Colonic mucosa (tissue), 4 donors: ENCODE measurements at places on chromosomes 1 and 21.
A peak's percentile ranks its signal among the peaks of the same experiment; 100 is the strongest.

GRCh38 chr1:210260096-210260495, 27.5 kb downstream of the SERTAD4 start:
- DNase-seq: no peak

- DNase-seq: peak; percentile 74
Measured at GRCh38 chr1:15322648-15323350, 75.8 kb downstream of the FHAD1 start.

DNA sequence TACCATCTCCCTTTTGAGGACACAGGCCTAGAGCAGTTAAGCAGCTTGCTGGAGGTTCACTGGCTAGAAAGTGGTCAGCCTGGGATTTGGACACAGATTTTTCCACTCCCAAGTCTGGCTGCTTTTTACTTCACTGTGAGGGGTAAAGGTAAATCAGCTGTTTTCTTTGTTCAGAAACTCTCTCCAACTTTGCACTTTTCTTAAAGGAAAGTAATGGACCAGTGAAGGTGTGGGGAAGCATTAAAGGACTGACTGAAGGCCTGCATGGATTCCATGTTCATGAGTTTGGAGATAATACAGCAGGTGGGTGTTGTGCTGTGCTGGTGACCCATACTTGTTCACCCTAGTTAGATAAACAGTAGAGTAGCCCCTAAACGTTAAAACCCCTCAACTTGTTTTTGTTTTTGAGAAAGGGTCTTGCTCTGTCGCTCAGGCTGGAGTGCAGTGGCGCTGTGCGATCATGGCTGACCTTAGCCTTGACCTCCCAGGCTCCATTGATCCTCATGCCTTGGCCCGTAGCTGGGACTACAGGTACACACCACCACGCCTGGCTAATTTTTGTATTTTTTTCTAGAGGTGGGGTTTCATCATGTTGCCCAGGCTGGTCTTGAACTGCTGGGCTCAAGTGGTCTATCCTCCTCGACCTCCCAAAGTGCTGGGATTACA, 4.2 kb downstream of the SOD1 start:
- DNase-seq: no peak

- DNase-seq: no peak
Measured at GRCh38 chr21:39680216-39680615, 64.8 kb upstream of the IGSF5 start.

GRCh38 chr1:17067465-17068240, 13.8 kb upstream of the SDHB start:
- no peak for DNase-seq

DNA sequence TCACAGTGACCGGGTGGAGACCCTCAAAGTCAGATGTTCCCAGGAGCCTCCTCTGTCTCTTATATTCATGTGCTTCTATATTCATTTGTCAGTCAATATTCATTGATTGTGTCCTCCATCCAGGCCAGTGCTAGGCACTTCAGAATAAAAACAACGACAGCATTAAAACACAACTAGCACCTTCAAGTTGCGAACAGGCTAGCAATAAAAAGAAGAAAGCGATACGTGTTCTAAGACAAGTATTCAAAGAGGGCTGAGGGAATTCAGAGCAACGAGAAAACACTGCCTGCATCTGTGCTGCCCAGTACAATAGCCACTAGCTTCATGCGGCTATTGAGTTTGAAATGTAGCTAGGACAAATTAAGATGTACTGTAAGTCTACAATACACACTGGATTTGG, 138.0 kb downstream of the PLXNA2 start:
- no peak for DNase-seq

GRCh38 chr1:92922356-92923035, 38.8 kb downstream of the DIPK1A start:
- no peak for DNase-seq

DNA sequence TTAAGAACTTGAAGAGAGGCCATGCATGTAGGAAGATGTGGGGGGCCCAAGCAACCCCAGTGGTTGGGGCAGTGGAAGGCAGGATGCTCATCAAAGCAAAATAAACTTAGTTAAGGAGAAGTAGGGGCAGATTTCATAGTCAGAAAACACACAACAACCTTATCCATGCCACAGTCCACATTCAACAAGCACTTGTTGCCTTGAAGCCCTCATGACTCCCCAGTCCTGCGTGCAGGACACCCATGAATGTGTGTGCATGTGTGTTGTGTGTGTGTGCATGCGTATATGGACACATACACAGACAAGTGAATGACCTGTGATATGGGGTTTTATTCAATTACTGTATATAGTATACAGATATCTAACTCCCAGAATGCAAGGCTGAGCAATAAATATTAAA, 186.9 kb downstream of the PSMG1 start:
- no peak for DNase-seq

GRCh38 chr1:31031330-31032143, 34.0 kb downstream of the PUM1 start:
- DNase-seq: no peak

GRCh38 chr1:46369542-46370213, 24.4 kb upstream of the FAAH start:
- DNase-seq: no peak

DNA sequence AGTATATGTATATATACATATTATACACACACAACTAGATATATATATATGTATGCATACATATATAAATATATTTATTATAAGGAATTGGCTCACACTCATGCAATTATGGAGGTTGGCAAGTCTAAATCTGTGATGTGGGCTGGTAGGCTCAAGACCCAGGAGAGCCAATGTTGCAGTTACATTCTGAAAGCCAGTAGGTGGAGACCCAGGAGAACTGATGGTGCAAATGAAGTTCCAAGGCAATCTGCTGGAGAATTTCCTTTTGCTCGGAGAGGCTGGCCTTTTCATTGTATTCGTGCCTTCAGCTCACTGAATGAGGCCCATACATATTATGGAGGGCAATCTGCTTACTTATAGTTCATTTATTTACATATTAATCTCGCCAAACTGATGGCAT, 9.4 kb downstream of the IVL start:
- DNase-seq: no peak

GRCh38 chr21:46221664-46222435, 6.7 kb downstream of the LSS start:
- DNase-seq: no peak

- DNase-seq: no peak
Measured at GRCh38 chr1:181501612-181502011, 18.3 kb downstream of the CACNA1E start.

- DNase-seq: peak; percentile 12
Measured at GRCh38 chr21:38839328-38840286, 33.9 kb downstream of the ETS2 start.

- DNase-seq: no peak
Measured at GRCh38 chr1:229268505-229268904, 2.4 kb upstream of the RAB4A start.

DNA sequence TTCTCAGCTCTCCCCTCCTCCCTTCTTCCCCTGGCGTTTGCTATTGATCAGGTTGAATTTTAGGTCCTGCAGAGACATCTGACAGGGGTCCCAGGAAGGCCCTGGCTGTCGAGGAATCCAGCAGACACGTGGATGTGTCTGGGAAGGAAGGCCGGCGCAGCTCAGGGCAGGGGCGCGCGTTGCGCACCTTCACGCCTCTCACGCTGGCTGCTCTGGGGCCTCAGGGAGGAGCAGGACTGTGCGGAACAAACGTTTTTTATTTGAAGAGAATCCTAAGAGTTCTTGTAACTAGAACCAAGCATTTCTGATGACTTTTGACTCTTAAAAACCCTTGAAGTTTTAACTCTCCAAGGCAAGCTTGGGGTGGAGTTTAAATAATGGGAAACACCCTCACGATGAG, 54.2 kb downstream of the SLC37A1 start:
- no peak for DNase-seq

GRCh38 chr1:47547753-47548573, 110.1 kb downstream of the FOXD2 start:
- DNase-seq: no peak

DNA sequence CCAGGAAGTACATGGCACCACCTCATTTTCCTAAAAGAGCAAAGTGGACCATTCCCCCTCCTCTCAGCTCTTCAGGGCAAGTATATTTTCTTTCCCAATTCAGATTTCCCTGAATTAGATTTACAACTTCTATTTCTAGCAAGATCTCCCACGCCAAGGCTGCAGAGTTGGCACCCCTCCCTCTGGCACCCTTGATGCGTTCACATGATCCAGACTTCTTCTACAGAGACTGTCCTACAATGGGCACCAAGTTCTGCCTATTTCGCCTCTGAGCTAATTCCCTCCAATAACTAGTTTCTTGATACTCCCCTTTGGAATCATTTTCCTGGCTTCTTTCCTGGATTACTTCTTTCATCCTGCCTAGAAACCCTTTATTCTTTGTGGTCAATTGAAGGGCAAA, 122.0 kb downstream of the CDC7 start:
- peak; percentile 43 for DNase-seq

- DNase-seq: no peak
Measured at GRCh38 chr1:47468709-47469389, 31.0 kb downstream of the FOXD2 start.

GRCh38 chr1:114139540-114139939, 14.1 kb downstream of the SYT6 start:
- DNase-seq: no peak
